ENCODE measurements at places on chromosomes 1 and 21.

DNA sequence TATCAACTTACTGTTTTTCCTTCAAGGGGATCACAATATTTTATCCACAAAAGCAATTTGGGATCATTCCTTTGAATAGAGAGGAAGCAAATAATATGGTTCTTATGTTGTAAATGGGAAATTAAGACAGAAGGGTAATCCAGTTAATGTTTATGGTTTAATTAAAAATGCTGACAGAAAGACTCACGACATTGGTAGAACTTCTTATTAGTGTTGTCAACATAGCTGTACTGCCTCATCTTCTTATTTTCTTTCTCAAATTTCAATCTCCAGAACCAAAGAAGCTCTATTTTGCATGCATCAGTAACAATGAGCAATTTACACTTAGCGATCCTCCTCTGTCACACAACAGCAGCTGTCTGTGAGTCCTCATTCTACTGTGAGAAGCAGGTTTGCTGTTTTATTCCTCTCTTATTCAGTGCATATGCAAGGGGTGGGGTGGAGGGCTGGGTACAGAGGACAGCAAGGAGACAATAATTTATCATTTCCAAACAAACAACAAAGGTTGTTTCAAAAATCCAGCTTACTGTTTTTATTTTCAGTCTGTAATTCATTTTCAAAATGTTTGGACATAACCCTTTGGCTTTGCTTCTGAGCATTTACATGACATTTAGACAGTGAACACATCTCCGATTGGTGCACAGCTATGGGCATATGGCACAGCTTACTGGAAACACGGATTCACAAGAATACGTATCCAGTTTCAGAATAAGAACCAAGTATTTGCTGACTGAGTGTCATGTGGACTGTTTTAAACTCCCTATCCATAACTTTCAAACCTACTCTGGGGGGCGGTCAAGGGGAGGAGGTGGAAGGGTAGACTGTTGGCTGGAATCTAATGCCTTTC lies 335.9 kb downstream of the RGS7 start:
- no peak for DNase-seq

GRCh38 chr21:39647476-39647875 lies 34.7 kb downstream of the B3GALT5 start:
- DNase-seq = no peak

DNA sequence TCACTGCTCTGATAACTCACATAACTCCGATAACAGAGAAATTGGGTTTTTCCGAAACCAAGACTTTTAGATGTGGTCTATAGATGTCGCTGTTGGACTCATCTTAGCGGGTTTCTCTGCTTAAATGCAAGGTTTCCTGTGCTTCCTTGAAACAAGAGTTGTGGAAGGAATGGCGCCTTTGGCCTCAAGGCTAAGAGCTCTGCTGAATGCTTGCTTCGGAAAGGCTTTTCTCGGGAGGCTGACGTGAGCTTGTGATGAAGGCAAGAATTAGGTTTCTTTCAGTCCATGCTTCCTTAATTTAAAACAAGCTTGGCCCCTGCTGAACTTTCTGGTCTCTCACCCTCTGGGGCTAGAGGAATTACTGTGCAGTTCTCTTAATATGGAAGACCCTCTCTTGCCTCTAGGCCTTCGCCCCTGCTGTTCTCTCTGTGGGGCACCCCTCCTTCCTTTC lies 113.5 kb downstream of the MAP3K21 start:
- peak; percentile 44 for DNase-seq

GRCh38 chr1:103283841-103284669 lies 175.7 kb upstream of the COL11A1 start:
- no peak for DNase-seq

- DNase-seq = no peak
Observed at GRCh38 chr21:32604464-32604863, 7.7 kb downstream of the CFAP298 start.

DNA sequence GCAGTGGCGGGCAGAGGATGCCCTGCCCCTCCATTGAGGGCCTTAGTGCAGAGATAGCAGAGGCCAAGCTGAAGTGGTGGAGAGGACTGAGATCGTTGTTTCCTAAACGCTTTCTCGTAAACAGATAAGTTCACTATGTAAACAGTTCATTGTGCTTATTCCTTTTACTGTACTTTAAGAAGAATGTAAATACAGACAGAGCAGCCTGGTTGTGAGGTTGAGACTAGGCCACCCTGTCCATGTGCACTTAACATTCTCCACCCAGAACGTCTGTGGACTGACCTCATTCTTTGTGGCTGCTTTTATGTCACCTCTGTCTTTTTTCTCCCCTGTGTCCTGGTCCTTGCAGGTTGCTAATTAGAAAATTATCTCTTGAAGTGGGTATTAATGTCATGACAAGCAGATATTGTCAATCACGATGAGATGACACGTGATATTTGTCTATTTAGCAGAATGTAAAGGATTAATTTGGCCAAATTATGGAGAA lies 8.5 kb downstream of the CENPS start:
- no peak for DNase-seq

- DNase-seq = no peak
Observed at GRCh38 chr1:79380078-79380477, 373.5 kb upstream of the ADGRL4 start.

- no peak for DNase-seq
Observed at GRCh38 chr1:11441211-11441952, 37.6 kb upstream of the DISP3 start.

- DNase-seq = no peak
Observed at GRCh38 chr1:206521127-206521526, 13.8 kb downstream of the RASSF5 start.

- no peak for DNase-seq
Observed at GRCh38 chr1:63325279-63325985, 3.1 kb downstream of the FOXD3 start.

Data from inflammatory macrophage treated with lipopolysaccharide for 4 hours (primary cell).